GM12891 (cell line): ENCODE measurements at places on chromosomes 12 and 14.

GRCh38 chr12:51071663-51072062 is 11.7 kb downstream of the CSRNP2 start:
- no peak for DNase-seq

GRCh38 chr14:38947343-38947742 is 155.7 kb downstream of the SEC23A start:
- DNase-seq = no peak

DNA sequence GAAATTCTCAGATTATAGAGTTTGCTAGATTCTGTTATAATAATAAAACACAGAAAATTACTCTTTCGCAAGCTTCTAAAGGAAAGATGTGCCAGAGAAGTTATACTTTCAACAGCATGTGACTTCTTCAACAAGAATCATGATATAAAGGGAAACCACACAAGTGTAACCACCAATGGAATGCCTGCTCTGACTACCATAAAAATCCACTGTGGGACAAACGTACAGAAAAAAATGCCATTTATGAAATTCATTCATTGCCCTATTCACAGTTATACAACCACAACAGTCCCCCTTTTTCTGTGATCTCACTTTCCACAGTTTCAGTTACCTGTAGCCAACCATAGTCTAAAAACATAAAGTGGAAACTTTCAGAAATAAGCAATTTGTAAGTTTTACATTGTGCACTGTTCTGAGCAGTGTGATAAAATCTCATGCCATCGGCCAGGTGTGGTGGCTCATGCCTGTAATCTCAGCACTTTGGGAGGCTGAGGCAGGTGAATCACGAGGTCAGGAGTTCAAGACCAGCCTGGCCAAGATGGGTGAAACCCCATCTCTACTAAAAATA is 3.2 kb downstream of the CATSPERB start:
- DNase-seq = no peak

GRCh38 chr12:120668868-120669840 is 17.8 kb upstream of the MLEC start:
- no peak for DNase-seq

DNA sequence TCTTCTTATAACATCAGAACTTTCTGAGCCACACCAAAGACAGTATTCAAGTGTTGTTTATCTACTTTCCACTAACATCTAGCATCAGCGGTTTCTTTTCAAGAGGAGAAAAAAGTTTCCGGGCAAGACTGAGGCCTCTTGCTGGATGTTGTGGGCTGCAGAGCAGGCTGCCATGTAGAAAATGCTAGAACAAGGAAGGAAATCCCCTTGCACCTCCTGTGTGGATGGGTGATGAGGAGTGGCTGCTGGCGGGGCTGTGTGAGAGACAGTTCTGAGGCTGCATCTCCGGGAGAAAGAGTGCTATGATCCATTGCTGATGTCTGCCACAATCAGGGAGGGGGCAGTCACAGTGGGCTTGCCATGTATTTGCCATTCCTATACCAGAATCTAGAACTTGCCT is 37.8 kb upstream of the PPP1CC start:
- DNase-seq = no peak

DNA sequence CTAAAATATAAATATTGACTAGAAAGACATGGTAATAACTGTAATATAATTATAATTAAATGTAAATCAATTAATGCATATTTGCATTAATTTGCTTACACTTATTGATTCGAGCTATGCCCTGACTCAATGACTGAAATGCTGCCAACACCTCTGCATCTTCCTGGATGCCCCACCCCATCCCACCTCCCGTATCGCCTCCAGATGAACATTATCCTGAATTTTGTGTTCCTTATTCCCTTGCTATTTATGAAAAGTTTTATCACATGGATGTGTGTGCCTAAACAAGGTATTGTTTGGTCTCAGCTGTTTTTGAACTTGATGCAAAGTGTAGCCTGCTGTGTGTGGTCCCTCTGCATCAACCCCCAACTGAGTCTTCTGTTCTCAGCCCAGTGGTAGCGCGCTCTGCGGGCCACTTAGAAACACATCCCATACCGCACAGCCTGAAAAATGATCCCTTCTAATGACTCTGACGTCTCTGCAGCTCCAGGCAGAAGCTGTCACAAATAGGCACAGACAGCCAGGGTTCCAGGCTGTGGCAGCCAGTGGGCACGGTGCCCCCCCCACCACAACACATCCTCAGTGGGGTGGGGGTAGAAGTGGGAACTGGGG is 96.5 kb downstream of the PRMT8 start:
- no peak for DNase-seq

DNA sequence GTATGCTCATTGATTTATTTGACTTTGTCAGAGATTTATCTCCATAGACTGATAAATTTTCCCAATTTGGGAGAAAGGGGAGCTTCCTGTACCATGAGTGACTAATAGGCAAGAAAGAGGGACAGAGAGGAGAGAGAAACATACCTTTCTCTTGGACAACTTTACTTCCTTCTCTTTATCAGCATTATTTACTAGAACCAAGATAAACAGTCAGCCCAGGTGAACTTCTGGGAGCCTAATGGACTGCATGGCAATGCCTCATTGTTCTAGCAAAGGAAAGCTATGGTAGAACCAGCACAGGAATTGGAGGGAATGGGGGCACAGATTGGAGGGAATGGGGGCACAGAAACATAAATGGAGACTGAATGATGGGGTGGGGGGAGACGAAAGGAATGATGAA is 63.4 kb upstream of the STXBP6 start:
- no peak for DNase-seq

- no peak for DNase-seq
Observed at GRCh38 chr14:51607711-51608110, 44.0 kb upstream of the FRMD6 start.

- no peak for DNase-seq
Observed at GRCh38 chr14:36657399-36658122, 4.1 kb upstream of the PAX9 start.

DNA sequence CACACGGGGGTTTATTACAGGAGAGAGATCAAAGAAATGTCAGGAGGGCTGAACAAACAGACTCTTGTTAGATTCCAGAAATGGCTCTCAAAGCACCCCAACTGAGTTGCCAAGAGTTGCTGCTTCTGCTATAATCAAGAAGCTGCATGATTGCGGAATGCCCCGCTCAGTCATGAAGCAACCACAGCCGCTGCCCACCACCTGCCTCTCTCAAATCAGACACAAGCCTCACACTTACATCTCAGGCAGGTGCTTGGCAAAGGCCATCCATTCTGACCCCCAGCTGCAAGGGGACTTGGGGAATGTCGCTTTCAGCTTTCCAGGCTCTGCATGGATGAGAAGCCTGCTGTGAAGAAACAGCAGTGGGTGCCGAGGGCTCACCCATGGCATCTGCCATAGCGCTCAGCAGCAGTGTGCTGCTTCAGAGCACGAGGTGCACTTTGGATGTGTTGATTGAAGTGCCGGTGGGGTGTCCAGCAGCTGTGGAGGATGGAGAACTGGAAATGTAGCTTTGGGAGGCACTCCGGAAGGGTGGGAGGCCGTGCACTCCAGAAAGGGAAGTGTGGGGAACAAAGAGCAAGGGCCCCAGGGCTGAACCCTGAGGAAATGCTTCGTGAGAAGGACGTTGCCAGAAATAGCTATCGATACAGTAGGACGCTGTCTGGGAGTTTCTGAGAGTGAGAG is 37.7 kb downstream of the LRRC74A start:
- no peak for DNase-seq

DNA sequence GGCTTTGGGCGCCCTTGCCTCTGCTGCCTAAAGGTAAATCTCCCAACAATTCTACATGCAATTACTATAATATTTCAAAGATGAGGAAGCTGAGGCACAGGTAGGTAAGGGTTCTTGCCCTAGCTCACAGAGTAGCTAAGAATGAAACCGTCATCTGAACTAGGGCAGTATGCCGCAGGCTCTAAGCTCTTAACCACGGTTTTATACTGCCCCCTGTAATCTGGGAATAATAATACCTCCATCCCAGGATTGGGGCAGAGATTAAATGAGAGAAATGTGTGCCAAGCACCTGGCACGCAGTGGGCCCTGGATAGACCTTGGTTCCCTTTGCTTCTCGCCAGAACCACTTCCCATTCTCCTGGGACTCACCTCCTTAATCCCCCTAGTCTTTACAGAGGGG is 1.5 kb upstream of the HRK start:
- no peak for DNase-seq

GRCh38 chr12:112941528-112942335 is 3.5 kb downstream of the OAS3 start:
- DNase-seq = no peak

DNA sequence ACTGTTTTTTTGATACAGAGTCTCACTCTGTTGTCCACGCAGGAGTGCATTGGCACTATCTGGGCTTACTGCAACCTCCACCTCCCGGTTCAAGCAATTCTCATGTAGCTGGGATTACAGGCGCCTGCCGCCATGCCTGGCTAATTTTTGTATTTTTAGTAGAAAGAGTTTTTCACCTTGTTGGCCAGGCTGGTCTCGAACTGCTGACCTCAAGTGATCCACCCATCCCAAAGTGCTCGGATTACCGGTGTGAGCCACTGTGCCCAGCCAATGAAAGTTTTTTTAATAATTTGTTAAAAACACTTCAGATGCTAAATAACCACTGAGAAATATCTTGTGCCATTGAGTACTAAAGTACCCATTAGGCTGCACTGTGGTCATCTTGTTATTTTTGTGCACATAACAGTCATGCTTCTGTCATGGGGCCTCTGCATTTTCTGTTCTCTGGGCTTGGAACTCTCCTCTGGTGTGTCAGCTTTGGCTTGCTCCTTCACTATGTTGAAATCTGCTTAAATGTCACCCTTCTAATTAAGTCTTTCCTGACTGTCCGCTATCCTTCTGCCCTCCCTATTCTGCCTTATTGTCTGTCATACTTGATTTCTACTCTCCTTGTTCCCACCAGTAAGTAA is 105.1 kb downstream of the KTN1 start:
- DNase-seq = no peak

DNA sequence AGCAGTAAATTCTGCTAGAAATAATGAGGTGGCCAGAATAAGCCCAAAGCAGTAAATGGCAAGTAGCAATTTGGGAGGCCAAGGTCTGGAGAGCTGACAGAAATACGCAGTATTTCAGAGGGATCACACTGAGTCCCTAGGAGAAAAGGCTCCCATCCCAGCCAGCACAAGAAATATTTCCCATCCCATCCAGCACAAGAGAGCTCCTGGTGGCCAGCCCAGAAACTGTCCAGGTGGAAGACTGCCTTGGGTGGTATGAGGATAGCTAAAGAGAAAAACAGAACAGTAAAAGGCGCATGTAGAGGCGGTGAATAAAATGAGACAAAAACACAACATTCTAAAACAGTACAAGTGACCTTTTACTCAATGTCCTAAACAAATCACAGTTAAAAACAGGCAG is 120.7 kb downstream of the HECTD4 start:
- no peak for DNase-seq

DNA sequence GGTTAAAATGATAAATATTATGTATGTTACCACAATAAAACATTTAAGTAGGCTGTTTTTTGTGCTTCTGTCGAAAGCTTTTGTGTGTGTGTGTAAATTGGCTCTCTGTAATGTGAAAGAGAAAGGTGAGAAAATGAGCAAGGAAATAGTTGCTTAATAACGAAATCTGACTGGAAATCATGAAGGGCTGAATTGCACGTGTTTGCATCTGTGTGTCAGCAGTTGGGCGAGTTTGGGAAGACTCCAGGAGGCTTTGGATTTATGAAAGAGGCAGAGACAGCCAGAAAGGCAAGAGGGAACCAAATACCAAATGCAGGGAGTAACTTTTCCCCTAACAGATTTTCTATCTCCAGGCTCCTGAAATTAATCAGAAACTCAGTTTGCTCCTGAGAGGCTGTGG is 47.2 kb upstream of the PLEKHG3 start:
- DNase-seq = no peak

DNA sequence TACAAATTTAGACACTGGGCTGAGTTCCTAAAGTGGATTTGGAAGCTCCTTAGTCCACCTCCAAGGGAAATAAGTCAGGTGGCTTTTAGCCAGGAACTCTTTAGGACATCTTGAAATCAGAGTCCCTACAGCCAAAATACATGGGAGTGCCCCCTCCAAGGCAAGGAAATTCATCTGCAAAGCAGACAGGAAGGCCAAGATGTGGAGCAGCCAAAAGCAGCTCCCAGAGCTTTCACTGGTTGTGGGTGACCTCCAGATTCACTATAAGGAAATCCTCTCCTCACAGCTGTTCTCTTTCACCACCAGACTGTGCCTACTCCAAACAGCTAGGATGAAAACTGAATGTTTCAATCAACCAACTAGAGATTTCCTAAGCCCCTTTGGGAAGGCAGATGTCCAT is 6.6 kb downstream of the TTC9 start:
- no peak for DNase-seq

DNA sequence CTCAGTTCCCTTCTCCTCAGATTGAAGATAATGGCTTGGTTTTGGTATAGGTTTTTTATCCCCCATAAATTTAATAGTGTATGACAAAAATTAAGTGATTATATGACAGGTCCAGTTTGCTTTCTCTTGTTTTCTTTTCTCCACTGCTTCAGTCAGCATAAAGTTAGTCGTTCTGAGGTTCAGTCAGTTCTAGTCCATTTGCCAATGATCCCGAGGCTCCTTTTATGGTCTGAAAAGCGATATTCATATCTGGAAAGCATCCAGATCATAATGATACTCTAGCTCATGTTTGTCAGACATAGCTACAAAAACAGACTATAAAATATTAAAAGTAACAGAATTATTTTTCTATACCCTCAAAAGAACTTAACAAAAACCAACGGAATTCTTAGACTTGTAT is 67.1 kb upstream of the SLC38A4 start:
- no peak for DNase-seq

GRCh38 chr12:89073659-89074058 is 278.6 kb downstream of the DUSP6 start:
- DNase-seq = no peak

DNA sequence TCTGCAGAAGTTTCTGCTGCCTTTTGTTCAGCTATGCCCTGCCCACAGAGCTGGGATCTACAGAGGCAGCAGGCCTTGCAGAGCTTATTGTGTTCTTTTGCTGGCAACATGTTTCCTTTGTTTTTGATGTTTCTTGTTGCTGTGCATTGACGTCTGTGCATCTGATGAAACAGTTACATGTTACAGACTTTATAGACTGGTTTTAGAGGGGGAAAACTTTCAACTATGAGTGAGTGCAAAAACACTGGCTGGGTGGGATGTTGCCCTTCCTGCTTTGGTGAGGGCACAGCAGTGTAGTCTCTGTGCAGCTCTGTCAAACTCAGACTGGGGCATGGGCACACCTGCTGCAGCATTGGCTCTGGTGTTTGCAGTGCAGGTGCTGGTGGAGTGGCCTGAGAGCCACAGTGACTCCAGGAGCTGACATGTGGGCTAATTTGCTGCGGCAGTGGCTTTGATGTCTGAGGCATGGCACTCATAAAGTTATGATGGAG is 26.9 kb downstream of the CLEC6A start:
- no peak for DNase-seq
